ENCODE measurements at places on chromosomes 6 and 20.

- no peak for DNase-seq
These were observed 89.7 kb upstream of the GCM1 start for GRCh38 chr6:53238311-53238710.

GRCh38 chr6:168507730-168508129 is 66.7 kb downstream of the SMOC2 start:
- no peak for DNase-seq

DNA sequence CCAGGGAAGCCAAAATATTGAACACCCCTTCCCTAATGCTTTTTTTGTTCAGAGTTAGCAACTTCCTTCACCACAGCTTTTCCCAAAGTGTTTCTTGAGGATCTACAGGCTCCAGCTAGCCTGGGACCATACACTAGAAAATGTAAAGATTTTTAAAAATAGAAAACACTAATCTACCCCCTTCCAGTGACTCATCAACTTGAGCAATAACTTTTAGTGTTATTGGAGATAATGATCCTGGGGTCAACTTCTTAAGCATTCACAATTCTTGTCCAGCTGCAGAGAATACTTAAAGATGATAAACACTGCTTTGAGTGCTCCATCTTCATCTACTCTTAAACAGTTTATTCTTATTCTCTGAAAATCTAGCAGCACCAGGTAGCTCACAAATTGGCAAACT is 131.6 kb downstream of the COL9A1 start:
- DNase-seq = no peak

DNA sequence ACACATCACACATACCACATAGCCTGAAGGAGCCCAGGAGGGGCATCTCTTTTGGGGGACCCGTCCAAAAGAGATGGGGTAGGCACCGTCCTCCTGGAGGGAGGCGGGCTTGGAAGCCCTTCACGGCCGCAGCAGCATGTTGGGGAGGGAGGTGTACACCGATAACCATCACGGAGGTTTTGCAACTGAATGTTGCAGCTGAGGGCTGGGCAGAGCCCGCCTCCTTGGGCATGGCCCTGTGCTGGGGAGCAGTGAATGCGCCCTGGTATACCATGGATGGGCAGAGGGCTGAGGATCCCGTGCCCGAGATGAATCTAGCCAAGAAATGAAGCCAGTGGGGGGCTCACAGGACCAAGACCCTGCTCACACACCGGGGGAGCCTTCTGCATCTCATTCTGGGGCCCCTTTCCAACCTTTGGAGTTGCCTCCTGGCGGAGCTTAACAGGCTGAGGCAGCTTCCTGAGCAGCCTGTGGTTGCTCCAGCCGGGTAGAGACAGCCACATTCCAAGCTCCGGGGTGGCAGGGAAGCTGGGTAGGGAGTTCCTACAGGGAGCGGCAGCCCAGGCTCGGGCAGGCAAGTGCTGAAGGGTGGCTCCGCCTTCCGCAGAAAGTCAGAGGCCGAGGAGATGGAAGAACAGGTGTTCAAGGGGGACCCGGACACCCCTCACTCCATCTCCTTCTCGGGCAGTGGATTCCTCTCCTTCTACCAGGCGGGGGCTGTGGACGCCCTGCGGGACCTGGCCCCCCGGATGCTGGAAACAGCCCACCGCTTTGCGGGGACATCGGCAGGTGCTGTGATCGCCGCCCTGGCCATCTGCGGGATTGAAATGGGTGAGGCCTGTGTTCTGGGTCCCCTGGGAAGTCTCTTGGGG is at the start of gene PNPLA1:
Gene PNPLA1 (plus strand): TSS at position 227 of the 872 bp plus-strand sequence. CDS start 400 bp downstream, at position 627.
- no peak for DNase-seq

DNA sequence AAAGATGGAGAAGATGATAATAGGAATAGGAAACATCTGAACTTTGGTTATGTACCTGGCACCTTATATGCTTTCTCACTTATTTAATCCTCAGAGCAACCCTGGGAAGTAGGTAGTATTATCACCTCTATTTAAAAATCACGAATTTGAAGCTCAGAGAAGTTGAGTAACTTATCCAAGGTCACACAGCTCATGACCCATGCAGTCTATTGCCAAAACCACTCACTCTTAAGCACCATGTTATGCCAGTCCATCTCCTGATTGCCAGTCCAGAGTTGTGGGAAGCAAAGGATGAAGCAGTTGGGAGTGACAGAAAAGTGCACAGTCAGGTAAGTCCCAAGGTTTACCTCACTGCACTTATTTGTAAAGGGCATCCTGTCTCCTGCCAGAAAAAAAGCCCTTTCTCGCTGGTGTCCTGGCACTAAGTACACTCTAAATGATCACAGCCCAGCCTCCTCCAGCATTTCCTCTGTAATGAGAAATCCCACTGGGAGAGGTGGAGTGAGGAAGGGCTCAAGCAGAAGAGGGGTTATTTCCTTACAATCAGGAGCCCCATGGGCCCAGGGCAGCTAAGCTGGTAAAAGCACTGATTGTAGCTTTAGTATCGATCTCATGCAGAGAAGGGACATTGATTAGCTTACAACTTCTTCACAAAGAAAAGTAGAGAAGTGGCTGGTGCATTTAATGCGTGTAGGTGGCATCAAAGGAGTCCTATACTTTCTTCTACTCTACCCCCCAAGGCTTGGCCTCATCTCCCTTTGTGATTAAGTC is 21.3 kb upstream of the SCGN start:
- no peak for DNase-seq

GRCh38 chr6:75169689-75170586 is 35.9 kb downstream of the COL12A1 start:
- DNase-seq = no peak

- DNase-seq = no peak
These were observed 26.7 kb downstream of the TNFAIP3 start for GRCh38 chr6:137893726-137894125.

DNA sequence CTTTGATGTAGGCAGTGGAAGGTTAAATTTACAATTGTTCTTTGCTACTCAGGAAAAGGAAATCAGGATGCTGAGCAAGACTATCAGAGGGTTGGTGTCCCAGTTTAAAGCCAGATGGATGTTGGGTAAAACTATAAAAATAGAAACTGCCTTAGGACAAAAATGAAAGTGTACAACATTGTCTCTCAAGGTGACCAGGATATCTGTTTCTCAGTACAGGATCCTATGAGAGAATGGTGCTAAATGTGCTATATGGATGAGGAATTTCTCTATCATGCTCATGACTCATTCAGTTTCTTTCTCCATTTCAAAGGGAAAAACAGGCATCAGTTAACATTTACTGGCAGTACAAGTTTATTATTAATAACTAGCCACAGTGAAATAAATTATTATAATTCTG is 534.2 kb upstream of the GJE1 start:
- DNase-seq = no peak
